ENCODE measurements at places on chromosomes 6 and 20.

- DNase-seq, result no peak
Measured at GRCh38 chr6:10585209-10585845, 64.2 kb downstream of the GCNT2 start.

- DNase-seq, result no peak
Measured at GRCh38 chr6:1715336-1715735, 105.6 kb downstream of the FOXC1 start.

DNA sequence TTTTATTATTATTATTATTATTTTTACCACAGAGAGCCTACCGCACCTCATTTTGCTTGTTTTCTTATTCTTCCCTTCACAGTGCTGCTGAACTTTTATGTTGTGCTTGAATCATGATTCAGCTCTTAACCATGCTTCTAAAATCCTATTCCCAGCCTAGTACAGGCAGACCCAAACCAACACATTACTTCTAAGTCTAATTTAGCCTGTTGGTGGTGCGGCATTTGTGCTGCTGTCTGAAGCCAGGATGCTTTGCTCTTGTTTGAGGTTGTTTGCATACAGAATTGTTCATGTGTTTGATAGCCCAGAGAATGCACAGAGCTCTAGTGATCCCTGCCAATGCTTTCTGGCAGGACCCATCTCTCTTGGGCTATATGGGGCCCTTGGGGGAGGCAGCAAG lies 213.5 kb upstream of the KCNG1 start:
- no peak for DNase-seq

- DNase-seq, result no peak
Measured at GRCh38 chr20:51631011-51631950, 88.8 kb upstream of the NFATC2 start.

DNA sequence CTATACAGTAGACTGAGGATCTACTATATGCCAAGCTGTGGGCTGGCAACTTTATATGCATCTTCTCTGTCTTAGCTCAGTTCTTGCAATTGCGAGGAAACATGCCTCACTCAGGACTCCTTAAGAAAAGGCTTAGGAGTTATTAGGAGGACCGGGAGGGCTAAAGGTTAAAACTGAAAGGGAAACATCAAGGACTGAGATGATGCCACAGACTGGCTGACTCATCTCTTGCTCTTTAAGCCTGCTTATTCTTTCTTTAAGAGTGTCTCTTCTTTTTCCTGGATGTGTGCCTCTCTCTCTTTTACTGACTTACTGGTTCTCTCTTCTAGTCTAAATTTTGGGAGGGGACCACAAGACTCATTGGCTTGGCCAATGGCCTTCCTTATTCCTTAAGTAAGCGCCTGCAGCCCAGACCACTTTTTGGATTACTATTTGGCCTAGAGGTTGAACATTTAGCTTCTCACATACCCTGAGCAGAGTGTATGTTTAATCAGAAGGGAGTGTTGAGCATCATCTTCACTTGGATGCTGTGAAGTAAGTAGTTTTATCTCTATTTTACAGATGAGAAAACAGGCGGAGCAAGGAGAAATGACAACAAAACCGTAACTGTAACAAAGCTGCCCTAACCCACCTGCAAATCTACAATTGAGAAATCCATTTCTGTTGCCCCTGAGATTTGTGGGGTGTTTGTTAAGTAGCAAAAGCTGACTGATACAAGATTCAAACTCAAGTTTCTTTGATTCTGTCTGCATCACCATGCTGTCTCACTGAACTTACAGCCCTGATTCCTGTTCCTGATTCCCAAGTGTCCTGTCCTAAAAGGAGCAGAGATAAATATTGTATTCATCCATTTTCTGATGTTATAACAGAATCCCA lies 7.2 kb upstream of the SDC4 start:
- no peak for DNase-seq

DNA sequence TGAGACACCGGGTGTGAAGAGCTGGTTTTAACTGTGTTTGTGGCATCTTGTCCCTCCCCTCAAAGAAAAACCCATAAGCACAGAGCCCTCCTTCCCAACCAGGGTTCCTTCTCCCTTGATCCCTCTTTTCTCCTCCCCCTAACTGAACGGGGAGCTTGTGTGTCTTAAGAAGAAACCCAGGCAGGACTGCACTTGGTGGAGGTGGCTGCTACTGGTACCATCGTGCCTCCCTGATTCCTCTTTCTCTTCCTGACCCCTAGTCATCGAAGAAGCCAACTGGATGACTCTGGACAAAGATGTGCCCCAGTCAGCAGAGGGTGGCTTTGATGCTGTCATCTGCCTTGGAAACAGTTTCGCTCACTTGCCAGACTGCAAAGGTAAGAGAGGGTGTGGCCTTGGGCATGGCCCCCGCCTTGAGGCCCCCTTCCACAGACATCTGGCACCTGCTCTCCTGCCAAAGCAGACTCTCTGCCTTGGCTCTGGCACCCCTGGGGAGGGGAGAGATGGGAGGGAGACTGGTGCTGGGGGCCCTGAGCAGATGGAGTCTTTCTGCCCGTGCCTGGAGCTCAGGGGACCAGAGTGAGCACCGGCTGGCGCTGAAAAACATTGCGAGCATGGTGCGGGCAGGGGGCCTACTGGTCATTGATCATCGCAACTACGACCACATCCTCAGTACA lies 2.1 kb downstream of the GNMT start:
- peak; percentile 88 for DNase-seq

- DNase-seq, result no peak
Measured at GRCh38 chr6:10511477-10511876, 9.7 kb upstream of the GCNT2 start.

DNA sequence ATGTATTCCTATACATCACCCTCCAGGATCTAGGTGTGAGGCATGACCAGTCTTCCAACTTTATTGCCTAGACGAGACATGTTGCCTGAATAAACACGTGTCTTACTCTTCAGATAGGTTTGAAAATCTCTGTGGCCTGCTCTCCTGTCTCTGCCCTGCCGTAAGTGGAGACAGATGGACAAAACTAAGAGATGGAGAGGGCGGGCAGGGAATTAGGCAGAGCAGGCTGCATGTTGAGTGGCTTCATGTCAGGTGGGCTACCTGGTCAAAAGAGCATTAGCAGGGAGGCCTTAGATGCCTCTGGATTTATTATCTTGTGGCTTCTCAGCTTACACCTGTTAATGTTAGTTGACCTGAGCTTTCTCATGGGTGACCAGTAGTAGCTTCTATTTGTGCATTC lies 59.0 kb upstream of the TULP4 start:
- no peak for DNase-seq

DNA sequence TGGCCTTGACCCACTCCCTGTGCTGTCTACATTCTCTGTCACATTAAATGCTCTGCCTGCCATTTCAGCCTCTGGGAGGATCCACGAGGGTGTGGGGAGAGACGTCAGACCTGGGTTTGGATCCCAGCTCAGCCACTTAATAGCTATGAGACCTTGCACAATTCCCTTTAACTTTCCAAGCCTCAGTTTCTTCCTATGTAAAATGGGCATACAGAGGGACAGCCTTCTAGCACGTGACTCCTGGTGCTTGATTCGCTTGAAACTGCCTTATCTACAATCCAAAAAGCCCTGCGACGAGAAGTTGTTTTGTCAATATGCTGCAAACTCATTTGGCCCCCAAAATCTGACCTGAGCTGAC lies 40.0 kb downstream of the TOX2 start:
- DNase-seq, result no peak

DNA sequence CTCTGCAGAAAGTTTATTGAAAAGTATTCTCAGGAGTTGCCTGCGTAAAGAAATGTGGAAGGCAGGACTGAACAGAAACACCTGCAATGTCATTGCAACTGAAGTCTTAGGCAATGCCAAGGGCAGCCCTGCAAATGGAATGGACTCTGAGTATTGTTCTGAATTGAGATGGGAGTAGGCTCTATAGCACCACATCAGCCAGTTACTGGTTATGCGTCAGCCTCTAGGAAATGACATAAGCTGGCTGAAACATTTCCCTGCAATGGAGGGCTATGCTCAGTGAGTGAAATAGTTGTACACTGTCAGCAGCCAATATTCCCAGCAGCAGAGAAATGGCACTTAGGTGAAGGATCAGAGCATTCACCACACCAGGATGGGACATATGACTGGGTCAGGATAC lies 13.8 kb upstream of the GJE1 start:
- DNase-seq, result no peak

DNA sequence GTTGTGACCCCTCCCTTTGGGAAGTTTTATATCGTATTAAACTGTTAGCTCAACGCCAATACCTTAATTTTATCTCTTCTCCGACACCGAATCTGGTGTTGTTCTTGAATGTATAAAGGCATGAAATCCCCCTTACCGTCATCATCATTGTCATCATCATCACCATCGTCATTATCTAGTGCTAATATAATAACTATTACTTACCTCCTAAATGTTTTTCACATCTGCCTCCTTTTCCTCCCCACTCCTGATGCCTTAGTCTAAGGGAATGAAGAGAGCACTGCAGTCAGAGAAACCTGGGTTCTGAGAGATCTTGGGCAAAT lies 677 bp upstream of the ZBTB24 start:
- DNase-seq, result no peak

DNA sequence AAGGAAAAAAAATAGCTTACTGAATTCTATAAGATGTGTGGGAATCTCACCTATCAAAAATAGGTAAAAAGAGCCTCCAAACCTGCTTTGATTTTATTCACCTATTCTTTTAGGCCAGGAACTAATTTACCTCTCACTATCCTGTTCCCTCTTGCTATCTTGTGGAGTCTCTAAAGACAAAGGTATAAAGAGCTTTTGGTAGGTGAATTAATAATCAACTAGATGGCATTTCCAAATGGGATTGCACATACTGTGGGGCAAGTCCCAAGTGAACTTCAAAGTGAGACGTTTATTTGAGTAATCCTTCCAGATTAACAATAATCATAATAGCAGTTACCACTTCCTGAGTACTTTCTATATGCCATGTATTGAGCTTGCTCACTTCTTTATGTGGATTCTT lies 2.8 kb downstream of the FAM8A1 start:
- no peak for DNase-seq

- DNase-seq, result no peak
Measured at GRCh38 chr20:58271606-58272351, 37.7 kb upstream of the RAB22A start.

- no peak for DNase-seq
Measured at GRCh38 chr6:11232770-11233626, 530 bp upstream of the NEDD9 start.

DNA sequence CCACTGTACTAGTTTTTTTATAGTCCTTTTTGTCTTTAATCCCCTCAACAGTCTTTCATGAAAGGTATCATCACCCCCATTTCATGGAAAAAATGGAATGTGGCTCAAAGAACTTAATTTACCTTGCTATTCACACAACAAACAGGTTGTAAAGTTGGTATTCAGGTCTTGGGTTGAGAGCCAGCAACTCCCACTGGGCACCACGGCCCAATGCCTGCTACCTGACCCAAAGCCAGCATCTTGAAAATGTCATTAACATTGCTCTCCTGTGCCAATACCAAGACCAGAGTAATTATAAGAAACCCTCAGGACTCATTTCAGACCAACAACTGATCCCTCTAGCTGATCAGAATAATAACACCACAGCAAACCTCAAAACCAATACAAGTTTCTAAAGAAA lies 75.7 kb downstream of the METTL24 start:
- DNase-seq, result no peak

GRCh38 chr20:60718743-60719480 lies 533.1 kb upstream of the CDH4 start:
- DNase-seq, result no peak

DNA sequence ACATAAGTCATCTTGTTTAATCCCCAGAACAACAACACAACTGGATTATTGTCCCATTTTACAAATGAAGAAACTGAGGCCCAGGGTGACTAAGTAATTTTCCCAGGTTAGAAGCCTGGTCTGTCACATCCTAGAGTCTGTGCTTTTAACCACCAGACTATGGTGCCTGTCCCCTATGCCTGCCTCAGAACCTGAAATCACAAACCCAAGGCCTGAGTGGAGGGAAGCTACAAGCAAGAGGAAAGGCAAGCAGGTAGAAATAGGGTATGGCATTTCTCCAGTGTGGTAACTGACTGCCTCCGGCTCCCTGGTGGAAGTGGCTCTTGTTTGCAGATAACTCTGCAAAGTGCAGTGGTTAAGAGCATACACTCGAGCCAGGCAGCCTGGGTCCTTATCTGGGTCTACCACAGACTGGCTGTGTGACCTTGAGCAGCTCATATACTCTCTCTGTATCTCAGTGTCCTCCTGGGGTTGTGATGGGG lies 2.5 kb downstream of the TMEM63B start:
- DNase-seq, result no peak

- no peak for DNase-seq
Measured at GRCh38 chr6:163151212-163151611, 263.3 kb upstream of the QKI start.

- DNase-seq, result no peak
Measured at GRCh38 chr20:41306061-41306727, 11.3 kb downstream of the ZHX3 start.

GRCh38 chr6:136736281-136736960 lies 55.9 kb downstream of the MAP3K5 start:
- DNase-seq, result no peak

DNA sequence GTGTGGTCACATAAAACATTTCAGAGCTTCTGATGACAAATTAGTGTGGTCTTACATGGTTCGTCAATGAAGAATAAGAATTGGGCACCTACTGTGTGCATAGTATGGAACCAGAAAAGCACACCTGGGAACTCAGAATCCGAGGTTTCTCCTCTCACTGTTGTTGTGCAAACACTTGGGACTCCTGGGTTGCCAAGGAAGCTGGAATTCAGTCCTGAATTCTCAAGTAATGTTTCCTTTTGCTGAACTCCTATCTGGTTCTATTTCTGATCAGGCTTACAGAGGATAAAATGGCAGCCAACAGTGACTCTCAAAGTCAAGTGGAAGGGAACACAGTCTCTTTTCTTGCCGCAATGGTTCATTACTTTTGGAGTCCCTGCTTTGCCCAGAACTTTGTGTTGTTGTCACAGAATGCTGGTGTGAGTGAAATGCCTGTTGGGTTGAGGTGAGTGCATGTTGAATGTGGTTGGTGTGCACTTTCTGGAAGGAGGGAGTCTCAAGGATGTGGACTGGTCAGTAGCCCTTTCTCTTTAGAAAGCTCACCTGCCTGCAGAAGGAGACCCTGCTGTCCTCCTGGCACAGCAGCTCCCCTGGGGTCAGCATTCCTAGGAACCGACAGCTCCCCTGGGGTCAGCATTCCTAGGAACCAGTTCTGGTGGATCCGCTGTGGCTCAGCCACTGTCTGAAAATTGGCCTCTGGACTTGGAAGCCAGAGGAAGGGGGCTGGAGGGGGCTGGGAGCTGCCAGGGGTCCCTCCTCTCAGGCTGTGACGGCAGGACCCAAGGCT lies 1.4 kb downstream of the UNC93A start:
- DNase-seq, result no peak

Measured in NCI-H1694 (cell line).